Naive B cell (primary cell): ENCODE measurements at places on chromosomes 2 and 18.
A peak's percentile ranks its signal among the peaks of the same experiment; 100 is the strongest.

DNA sequence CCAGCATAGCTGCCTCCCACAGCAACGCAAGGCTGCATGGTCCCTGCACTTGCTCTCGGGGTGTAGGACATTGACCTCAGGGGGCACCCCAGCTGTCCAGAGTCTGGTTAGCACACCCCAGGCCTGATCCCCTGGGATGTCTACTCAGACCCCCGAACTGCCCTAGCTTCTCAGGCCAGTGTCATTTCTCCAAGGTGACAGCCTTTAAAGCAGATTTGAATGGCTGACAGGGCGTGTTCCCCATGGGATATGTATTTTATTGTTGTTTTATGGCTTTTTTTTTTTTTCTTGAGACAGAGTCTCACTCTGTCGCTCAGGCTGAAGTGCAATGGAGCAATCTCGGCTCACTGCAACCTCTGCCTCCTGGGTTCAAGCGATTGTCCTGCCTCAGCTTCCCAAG is 40.8 kb upstream of the PTMA start:
- DNase-seq, result no peak

- DNase-seq, result no peak
These were observed 73.9 kb upstream of the SLC14A2 start for GRCh38 chr18:45541421-45541820.

- DNase-seq, result peak; percentile 89
These were observed 62.6 kb downstream of the DNMT3A start for GRCh38 chr2:25279091-25279651.

DNA sequence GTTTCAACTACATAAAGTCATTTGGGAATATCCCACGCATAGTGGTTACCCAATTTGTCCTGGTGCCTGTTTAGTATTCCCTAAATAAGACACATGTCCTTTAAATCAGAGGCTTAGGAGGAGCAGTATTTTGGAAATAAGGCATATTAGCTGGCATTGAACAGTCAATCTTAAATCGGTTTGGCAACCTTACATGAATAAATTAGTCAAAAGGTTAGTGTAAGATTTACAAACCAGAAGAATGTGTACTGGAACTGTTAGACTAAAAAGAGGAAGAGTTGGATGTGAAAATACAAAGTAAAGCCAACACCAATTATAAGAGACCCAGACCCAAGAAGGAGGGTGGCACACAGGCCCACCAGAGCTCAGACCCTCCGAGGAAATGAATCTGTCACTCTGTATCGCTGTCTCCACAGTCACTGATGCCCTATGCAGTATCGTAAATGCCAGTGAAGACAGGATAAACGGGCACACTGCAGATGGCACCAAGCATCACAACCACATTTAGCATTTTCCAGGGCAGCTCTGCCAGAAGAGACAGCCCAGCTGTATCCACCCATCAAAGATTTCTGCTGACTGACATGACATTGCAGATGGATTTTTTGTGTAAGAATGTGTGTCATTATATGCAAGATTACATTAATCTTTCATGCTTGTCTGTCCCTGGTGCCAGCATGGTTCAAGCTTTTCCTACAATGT is 90.4 kb downstream of the CERKL start:
- no peak for DNase-seq

DNA sequence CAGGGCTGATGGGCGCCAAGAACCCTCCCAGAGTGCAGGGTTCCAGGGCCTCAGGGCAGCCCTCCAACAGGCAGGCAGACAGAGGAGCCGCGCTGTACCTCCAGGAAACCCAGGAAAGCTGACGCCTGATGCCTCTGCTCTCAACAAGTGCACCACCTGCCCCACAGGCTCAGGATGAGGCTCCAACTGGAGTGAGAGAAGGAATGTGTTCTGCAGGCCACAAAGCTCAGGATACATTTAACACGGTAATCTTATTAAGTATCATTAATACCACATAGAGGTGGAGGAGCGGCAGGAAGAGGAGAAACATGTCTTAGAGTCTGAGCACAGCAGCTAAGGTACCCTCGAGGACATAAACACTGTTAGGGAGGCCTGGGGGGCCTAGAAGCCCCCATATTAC is 155.9 kb upstream of the CAPN13 start:
- DNase-seq, result no peak

DNA sequence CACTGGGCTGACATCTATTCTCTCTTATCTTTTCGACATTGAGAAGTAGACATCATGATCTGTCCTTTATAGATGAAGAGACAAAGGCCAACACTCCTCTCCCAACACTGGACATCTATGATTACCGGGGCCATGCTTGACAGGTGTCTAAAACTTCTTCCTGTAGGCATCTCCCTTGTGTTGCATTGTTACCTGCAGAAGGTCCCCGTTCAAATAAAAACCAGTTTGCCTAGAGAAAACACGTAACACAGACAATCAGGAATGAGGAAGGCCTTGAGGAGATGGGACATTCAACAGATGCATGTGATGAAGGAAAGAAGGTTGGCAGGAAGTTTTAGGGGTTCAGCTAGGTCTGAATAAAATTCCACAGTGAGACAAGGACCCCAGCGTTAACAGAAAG is 70.8 kb upstream of the ST8SIA3 start:
- DNase-seq, result no peak

DNA sequence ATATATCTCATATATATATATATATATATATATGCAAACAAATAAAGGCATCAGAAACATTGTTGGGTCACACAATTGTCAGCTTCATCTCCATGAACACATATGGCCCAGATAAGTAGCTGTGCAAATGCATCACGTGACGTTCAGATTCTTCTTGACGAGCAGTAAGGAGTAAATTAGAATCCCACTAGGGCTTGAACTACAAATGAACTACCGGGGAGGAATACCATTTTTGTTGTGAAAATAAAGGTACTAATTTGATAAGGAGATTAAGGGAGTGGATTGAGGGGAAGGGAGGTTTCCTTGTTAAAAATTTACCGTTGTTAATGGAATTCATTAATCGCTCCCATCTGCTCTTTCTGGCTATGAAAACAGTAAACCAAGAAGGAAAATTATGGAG is 186.5 kb upstream of the COPS8 start:
- DNase-seq, result no peak

DNA sequence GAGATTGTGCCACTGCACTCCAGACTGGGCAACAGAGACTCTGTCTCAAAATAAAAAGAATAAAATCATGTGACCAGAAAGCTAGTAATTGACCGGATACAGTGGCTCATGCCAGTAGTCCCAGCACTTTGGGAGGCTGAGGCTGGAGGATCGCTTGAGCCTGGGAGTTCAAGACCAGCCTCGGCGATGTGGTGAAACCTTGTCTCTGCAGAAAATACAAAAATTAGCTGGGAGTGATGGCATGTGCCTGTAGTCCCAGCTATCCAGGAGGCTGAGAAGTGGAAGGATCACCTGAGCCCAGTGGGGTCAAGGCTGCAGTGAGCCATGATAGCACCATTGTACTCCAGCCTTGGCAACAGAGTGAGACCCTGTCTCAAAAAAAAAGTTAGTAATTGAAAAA is 36.8 kb downstream of the COX7A2L start:
- no peak for DNase-seq

DNA sequence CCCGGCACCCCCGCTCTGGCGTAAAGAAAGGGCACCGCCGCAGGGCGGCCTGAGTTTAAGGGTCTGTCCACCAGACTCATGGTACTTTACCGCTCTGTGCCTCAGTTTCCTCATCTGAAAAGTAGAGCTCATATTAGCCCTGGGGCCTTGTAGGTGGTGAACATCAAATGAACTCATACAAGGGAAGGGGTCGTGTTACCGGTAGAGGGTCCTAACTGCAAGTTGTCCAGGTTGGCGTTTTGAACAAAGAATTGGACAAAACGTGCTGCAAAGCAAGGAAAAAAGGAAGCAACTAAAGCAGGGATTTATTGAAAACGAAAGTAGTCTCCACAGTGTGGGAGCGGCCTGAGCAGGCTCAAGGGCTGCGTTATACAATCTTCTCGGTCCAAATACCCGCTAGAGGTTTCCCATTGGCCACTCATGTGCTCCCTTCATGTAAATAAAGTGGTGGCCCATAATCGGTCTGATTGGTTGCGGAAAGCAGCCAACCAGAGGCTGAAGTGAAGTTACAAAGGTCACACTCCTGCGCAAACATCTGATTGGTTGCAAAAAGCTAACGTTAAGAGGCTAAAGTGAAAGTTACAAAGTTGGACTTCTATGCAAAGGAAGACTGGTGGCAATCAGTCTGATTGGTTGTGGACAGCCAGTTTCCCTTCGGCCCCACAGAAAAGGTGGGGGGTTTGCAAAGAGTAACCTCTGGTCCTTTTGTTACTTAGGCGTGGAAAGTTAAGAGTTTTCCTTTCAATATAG is 80.7 kb upstream of the LDLRAD4 start:
- peak; percentile 76 for DNase-seq

DNA sequence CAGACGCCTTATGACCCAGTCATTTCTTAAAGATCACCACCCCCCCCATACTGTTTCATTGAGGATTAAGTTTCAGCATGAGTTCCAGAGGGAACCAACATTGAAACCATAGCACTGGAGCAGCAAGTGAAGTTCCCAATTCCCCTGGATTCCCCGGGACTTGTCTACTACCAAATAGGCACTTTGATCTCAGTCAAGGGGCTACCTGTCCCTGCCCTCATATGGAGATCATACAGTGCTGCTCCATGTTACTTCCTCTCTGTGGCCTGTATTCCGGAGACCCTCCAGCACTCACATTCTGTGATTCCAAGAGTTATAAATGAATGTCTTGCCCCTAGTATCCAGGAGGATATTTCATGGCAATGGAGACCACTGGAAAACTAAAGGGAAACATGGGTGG is 42.5 kb downstream of the RNF144A start:
- DNase-seq, result no peak

- no peak for DNase-seq
These were observed 29.3 kb downstream of the UBE2F start for GRCh38 chr2:237996021-237996593.

DNA sequence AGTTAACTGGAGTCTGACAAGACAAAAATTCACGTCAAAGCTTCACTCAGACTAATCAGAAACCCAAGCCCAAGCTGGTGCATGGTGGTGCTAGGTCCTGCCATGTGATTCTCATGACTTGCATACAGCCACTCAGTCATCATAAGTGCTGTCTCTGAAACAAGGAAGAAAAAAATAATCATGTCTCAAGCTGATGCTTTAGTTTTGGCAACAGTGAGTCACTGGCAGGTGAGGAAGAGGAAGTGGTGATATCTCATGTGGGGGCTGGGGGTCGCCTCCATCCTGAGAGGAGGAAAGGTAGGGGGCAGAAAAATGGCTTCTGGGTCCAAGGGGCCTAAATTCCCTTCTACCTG is 136.3 kb downstream of the TMEM163 start:
- no peak for DNase-seq

GRCh38 chr2:46142546-46143428 is 154.4 kb upstream of the EPAS1 start:
- DNase-seq, result no peak

DNA sequence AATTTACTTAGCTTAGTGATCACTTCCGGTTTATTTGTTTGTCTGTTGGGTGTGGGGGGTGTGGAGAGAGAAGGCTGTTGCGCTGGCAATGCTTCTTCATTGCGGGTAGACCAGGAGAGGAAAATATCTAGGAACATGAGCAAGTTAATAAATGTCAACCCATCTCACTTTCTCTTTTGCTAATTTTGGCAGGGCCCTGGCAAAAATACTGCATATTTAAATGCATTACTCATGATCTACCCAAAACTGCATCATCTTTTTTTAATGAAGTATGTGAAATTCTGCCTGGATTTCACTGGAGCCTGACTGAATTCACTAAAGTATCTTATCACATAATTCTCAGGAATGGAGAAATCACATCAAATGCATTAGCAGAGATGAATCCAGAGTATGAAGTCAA is 1131.0 kb upstream of the NXPH2 start:
- DNase-seq, result no peak

GRCh38 chr2:9003616-9004337 is at the start of gene MBOAT2:
TSS of gene MBOAT2 (minus strand) at chr2:9003684. CDS start at chr2:9003614, 70 bp downstream.
- DNase-seq, result peak; percentile 75

GRCh38 chr2:33034784-33035183 is 88.0 kb downstream of the LTBP1 start:
- DNase-seq, result no peak

DNA sequence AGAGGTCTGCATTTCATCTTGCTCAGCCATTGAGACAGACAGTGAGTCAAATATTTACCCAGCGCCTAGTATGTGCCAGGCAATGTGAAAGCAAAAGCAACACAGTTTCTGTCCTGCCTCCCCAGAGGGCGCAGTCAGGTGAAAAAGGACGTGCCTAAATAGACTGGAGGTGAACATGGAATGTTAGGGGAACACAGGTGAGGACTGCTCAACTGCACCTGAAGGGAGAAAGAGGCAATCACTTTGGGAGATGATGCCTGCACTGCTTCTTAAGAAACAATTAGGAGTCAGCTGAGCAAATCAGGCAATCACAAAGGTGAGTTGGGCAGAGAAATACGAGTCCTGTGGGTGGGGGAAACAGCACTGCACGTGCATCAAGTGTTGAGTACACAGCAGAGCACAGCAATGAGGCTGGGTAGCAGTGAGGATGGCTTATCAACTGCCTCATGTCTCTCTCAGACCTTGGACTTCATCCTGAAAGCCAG is 218.3 kb upstream of the SMAD7 start:
- DNase-seq, result no peak

GRCh38 chr18:80173060-80173459 is 64.0 kb downstream of the ADNP2 start:
- DNase-seq, result no peak

DNA sequence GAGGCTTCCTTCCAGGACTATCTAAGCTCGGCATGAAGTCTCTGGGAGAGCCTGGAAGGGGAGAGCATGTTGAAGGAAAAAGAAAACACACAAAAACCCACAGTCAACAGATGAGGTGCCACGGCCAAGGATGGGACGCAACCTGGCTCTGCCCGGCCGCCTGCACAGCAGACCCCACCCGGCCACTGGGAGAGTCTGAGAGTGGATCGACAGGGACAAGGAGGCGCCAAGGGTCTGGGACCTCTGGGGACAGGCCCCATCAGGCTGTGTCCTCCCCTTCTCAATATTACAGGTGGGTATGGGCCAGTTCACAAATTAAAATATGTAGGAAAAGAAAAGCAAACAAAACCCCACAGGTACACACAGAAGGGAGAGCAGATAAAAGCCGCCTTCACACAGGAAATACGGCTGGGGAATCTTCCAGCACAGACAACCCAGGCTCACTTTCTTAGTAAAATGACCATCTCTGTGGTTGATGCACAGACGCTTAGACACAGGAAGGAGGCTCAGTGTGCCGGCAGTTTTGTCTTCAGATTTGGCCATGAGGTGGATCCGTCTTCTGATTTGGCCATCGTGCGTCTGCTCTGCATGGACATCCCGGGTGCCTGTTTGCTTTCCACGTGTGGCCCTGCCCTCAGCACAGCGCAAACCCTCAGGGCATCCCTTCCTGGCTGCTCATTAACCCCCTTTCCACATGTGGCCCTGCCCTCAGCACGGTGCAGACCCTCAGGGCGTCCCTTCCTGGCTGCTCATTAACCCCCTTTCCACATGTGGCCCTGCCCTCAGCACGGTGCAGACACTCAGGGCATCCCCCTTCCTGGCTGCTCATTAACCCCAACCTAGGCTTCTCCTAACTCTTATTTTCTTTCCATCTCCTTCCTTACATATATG is 138.4 kb downstream of the EIPR1 start:
- no peak for DNase-seq

GRCh38 chr2:207327513-207327912 is 161.8 kb upstream of the KLF7 start:
- no peak for DNase-seq
